ENCODE measurements at places on chromosomes 5 and 9. TPM values are rescaled to one million over a fixed set of nuclear protein-coding genes. Genes with fewer than 3 reads are reported as not detected.

The ADRA1B gene
- 4.2 TPM for total RNA-seq

DNA sequence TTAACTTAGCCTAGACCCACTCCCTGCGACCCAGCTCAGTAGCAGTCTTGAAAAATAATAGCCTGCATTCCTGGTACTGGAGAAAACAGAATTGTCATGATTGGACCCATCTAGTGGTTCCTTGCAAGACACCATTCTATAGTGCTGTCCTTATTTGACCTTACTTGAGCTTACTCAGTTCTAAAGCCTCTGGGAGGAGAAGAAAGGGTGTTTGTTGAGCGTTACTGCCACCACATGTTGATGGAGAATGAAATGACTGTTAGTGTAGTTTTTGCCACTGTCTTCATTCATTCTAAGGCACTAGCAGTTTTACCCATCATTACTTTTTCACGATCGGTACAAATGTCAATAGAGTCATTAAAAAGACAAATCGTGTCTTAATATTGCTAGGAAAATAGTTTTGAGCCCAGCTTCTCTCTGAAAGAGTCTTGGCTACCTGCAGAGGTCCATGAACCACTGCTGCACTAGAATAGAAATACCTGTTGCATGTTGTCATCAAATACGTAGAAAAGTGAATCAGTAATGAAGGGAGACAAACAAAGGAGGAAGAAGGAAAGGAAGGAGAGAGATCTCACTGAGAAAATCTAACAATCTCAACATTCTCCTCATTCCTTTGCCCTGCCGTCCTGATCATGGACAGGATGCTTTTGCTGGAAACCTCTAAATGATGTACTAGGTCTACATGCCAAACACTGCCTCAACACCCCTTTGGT is 96.0 kb downstream of the LIX1 start:
- no peak for DNase-seq

DNA sequence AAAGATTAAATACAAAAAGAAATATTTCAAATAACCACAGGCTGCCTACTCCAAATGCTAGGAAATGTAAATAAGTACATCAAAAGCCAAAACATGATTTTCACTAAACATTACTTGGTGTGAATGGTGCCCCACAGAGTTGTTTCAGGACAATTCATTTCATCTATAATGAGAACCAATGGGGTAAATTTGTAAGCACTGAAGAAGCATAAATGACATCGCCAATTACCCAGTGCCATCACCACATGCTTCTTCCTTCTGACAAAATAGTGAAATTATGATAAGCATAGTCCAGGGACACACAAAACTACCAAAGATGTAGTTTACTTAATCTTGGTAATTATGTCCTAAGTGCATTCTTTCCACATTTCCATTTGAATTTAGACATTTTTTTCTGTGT is 510.4 kb upstream of the TYRP1 start:
- DNase-seq = no peak

GRCh38 chr9:127955294-127956015 is 17.8 kb upstream of the DPM2 start:
- no peak for DNase-seq

- DNase-seq = no peak
Measured at GRCh38 chr9:26357803-26358344, 534.7 kb downstream of the CAAP1 start.

The SDHA gene
- 80.7 TPM for total RNA-seq
